ENCODE measurements at places on chromosomes 4 and X.

DNA sequence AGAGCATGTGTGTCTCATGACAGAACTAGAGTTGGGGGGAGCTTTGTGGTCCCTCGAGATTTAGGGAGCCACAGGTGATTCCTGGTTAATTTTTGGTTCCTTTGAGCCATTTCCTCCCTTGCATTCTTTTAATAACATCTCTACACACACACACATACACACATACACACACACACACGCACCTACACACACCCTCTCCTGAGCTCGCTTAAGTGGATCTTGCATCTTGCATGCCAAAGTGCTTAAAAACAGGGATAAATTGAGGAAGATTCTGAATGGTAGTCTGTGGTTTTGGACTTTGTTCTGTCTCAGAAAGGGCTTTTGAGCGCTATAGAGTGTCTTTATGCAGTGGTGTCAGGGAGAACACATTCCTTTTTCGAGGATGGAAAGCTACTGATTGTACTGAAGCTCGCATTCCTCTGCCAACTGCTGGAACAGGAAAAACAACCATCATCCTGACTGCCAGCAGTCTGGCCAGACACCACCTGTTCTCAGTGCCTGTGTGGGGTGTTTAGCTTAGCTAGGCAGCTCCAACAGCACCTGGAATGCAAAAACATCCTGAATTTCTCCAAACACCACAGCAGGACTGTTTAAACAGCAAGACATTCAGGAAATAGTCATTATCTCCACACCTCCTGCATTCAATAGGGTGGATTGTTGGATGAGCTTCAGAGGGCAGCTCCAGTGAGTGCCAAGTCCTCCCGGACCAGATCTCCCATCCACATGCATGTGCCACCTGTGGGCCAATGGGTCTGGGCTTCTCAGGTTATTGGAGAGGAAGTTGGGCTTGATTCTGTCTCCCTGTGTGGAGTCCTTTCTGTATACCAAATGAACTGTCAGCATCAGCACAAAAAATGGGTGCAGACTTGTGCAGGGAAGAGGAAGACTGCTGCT, 21.9 kb upstream of the IGFBP7 start:
- DNase-seq: no peak

DNA sequence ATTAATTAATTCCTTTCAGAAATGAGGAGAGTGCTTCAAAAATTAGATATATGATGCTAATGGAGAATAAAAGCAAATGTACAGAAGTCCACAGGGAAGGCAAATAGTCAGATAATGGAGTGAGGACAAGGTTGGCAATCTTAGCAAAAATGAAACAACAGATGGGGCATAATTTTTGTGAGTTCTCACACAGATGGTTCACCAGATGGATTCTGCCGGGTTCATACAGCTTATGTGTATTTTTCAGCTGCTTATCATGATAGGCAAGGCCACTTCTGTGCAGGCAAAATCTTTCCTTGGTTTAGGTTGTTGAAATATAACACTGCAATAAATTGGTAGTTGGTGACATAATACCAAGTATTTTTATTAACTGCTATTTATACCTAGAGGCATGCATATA, 1539.0 kb upstream of the IGFBP7 start:
- DNase-seq: no peak

DNA sequence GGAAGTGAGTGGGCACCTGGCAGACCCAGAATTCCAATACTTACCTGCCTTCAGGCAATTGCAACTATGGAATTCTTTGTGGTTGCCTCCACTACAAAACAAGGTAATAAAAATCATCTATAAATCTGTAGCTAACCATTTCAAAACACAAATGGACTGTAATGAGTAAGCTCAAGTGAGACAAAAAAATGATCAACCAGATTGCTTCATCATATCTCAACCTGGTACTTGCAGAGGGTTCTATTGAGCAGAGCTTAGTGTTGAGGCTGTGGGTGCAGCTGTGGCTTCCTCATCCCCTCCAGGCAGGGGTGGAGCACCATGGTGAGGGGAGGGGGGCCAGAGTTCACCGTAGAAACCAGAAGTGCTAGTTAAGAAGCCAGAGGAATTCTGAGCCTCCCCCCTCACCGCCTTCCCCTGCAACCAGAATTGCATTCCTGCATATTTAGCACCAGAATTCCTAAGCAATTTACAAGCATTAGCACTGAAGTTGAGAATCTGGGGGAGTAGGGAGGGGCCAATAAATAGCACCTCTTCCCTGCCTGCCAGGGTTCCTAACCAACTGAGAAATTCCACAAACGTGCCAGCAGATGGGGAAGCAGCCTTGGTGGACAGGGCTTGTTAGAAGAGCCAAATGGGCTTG, 11.5 kb downstream of the CTAG1A start:
- no peak for DNase-seq

GRCh38 chr4:68987007-68987406, 35.4 kb upstream of the UGT2A3 start:
- no peak for DNase-seq

DNA sequence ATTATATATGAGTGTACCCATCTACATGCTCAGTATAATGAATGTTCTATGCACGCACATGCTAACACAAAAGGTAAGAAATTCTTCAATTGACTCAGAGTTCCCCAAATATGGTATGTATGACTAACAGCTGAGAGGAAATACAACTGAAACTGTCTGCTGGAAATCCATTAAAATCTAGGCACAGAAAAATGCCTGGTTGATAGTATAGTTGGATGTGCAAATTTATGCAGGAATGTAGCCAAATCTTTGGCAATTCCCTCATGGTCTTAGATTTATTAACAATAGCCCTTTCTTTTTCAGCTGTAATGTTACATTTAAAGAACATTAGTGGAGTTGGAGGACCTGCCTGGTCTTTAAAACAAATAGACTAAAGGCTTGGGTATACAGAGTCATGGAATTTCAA, 5.5 kb downstream of the CAMK2D start:
- no peak for DNase-seq

DNA sequence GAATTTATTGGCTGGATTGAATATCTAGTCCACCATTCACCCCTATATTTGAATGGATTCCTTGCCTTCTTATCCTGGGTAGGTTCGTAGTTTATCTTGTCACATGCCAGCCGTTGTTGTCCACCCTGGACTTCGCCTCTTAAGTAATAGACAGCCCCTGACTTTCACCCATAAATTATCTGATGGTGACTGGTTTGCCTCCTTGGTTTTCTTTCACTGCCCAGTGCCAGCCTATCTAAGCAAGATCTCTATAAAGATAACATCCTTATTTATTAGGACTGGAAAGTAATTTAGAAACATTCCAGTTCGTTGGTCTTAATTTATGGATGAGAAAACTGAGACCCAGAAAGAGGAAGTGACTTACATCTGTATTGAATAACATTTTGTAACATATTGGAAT, 410.3 kb downstream of the RPA4 start:
- no peak for DNase-seq
